ENCODE measurements at places on chromosomes 7 and 10.

DNA sequence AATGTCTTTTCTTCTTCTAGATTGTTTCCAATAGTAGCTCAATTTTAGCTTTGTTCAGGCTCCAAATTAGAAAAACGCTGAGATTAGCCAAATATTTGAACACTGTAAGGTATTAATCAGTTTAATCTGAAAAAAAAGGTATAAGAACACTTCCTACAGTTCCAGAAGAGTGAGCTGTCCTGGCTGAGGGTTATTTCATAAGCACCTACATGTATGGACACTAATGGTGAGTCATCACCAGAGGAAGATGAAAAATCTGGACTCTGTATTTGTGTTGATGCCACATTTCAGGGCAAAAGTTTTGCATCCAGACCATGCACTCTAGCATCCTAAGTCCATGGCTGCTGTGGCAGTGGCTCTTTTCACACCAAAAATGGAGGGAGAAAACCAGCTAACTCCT lies 189.5 kb downstream of the ANKRD30A start:
- no peak for DNase-seq

- DNase-seq: no peak
These were observed 39.0 kb downstream of the SVIL start for GRCh38 chr10:29595636-29596225.

GRCh38 chr10:31393844-31394243 lies 74.8 kb downstream of the ZEB1 start:
- no peak for DNase-seq

GRCh38 chr10:123640016-123640535 lies 26.1 kb upstream of the GPR26 start:
- no peak for DNase-seq

DNA sequence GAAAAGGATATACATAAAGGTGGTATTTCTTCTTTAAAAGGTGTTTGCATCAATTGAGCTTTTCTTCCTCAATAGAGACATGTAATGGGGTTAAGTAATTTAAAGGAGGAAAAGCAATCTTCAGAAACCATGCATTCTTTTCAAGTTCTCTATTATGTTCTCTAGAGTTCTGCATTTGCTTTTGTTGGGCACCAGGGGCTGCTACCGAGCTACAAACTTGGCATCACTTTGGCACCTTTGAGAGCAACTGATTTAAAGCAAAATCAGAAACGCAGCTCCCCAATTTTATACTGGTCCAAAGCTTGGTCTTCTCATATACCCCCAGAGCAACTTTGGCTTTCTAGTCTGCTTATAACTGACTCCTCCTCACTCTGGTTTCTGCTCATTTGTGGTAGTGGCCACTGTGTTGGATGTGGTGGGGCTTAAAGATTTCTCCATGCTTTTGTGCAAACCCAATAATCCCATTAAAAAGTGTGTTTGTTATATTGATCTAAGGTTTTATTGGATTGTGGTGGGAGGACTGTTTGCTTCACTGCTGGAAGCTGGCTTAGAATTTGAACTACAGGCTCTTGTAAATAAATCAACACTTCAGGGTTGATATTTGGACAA lies 712.1 kb downstream of the PHTF2 start:
- DNase-seq: no peak

DNA sequence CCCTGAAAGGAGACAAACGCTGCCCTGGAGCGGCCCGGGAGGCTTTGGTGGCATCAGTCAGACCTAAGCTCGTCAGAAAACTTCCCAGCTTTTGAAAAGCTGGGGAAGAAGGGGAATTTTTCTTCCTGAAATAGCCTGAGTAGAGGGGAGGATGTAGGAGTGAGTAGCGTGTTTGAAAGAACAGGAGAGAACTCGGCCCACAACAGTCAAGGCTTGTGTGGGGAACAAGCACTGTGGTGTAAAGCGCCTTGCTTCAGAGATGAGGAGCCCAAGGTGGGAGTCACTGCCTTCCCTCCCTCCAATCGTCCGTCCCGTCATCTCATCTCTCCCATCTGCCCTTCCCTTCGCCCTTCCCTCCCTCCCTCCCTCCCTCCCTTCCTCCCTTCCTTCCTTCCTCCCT lies 273.3 kb downstream of the CAMK1D start:
- DNase-seq: no peak

GRCh38 chr10:93703066-93703465 lies 674 bp upstream of the FRA10AC1 start:
- no peak for DNase-seq

- DNase-seq: no peak
These were observed 19.2 kb downstream of the YKT6 start for GRCh38 chr7:44220046-44220357.

All from activated T-cell treated with anti-CD3 and anti-CD28 coated beads for 48 hours (primary cell).